ENCODE measurements at places on chromosomes 4 and X.

DNA sequence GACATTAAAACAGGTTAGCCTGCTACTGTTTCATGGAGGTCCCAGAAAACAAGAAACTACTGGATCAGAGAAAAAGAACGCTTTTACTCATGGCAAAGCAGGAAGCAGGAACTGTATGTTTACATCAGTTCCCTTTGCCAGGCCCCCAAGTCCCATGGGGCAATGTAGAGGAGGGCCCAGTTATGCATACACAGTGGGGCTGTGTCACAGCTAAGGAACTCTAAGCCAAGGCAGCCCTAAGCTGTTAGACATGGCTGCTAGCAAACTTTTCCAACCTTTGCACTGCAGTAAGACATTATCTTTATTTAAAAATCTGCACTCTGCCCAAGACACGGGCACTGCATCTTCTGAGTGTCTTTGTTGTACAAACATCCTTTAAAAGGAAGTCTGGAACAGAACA, 975.8 kb downstream of the C4orf33 start:
- DNase-seq = no peak

GRCh38 chr4:183329954-183330742, 7.9 kb upstream of the CLDN24 start:
- DNase-seq = no peak

- no peak for DNase-seq
Observed at GRCh38 chrX:34884817-34885216, 57.8 kb upstream of the FAM47B start.

DNA sequence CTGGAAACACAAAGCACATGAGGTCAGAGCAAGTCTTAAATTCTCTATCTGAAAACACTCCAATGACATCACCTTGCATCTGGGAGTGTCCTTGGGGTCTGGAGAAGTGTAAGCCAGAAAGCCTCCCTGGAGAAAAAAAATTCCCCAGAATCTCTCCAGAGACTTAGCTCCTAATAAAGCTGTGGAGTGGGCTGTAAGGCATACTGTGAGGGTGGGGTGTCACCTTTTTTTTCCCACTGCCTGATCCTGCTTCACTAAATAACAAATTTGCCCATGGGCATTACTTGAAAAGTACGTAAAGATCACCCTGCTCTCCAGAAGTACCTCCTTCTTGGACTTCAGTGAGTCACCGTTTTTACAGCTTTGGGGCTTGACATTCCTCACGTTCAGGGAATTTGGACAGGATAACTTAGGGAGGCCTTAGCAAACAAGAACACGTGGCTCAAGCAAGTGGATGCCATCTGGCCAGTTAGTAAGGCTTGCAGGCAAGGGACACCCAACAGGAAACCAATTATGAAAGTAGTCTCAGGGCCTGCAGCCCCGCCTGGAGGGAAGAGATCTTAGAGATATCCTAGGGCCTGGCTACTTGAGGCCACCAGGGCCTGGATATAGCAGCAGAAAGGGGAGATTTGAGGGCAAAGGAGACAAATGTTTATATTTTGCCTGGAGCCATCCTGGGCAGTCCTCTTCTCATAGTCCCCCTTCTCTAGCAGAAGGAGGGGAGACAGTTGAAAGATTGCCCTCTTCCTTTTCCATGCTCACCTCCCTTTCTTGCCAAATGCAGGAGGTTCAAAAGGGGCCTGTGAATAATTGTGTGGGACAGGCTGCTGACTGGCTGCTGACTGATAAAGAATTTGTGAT, 60.1 kb upstream of the PLAC1 start:
- no peak for DNase-seq

Measured in activated CD4-positive, alpha-beta T cell treated with anti-CD3 and anti-CD28 coated beads for 4 hours (primary cell).